Stimulated activated CD8-positive, alpha-beta memory T cell treated with anti-CD3 and anti-CD28 coated beads, Interleukin-12 subunit alpha, Interleukin-12 subunit beta, amount 100 ng/mL, for 1 hour (primary cell): ENCODE measurements at places on chromosomes 16 and 17.
A peak's percentile ranks its signal among the peaks of the same experiment; 100 is the strongest.

GRCh38 chr16:63938661-63939060 lies 1183.2 kb downstream of the CDH11 start:
- DNase-seq, result no peak

GRCh38 chr17:79818026-79818758 lies 21.0 kb downstream of the CBX4 start:
- no peak for DNase-seq

GRCh38 chr17:19686400-19687090 lies 29.8 kb downstream of the SLC47A2 start:
- DNase-seq, result no peak

DNA sequence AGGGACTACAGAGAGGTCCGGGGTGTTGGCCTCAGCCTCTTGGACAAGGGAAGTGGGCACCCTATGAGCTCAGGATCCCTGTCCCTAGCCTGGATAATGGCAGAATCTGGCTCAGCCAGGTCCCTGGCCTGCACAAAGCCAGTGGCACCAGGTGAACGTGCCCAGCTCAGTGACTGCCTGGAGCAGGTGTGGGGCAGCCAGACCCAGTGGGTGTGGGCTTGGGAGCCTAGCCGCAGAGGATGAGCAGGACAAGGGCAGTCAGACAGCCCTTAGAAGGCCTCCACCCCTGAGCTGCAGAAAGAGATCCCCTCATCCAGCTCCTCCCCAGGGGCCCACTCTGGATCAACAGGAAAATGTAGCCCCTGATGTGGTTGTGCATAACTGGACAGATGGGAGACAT lies 585.3 kb downstream of the KCNJ18 start:
- DNase-seq, result no peak

DNA sequence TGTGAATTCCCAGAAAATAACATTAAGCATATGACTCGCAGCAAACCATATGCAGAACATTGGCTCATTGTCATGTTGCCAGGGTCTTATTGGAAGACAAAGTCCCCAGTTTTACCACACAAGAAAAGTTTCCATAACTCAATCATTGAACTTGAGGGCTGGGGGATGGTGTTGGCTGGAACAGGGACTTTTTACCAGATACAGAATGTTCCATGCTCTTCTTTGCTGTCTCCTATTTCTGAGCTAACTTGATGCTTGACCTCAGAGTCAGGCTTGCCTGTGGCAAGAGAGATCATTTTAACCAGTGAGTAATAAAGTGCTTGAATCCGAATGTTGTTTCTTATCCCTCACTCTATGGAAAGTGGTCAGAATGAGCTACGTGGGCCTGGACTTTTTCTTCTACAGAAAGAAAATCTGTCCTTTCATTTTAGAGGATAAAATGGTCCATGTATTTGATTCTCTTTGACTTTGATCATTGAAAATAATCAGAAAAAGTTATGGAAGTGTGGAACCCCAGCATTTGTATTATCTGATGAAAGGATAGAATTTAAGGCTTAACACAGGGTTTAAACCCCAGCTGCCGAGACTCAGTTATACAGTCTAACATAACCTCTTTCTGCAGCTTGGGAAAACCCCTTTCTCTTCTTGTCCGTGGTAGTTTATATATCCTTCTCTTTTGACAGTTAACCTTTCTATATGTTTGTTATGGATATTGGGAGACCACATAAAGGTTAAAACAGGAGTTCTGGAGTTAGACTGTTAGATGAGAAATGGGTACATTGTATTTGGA lies 67.0 kb downstream of the TUBD1 start:
- no peak for DNase-seq

- no peak for DNase-seq
Measured at GRCh38 chr16:81460075-81460474, 15.5 kb downstream of the CMIP start.

DNA sequence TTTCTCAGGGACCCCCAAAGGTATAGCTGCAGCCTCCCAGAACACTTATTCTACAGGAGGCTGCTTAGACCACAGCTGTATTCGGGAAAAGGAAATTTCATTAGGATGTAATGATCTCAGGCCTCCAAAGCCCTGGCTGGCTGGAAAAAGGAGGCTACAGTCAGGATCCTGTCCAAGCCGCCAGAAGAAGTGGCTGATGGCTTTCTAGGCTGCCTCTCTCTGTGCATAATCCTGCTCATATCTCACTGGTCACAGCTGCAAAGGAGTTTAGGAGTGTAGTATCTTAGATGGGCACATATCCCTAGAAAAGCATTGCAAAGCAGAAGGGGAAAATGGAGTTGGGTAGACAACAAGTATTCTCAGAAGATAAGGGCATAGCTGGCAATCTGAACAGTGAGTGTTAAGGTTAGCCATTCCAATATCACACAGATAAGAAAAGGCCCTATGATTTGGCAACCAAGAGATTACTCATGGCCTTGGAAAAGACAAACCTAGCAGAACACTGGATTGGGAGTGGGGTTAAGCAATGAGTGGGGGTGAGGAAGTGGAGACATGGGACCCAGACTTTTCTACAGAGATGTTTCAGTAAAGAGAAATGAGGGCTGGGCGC lies 26.0 kb upstream of the PRKCA start:
- DNase-seq, result no peak

- no peak for DNase-seq
Measured at GRCh38 chr16:14125708-14126107, 54.6 kb downstream of the MRTFB start.

- DNase-seq, result no peak
Measured at GRCh38 chr17:9203771-9204425, 182.6 kb downstream of the NTN1 start.

DNA sequence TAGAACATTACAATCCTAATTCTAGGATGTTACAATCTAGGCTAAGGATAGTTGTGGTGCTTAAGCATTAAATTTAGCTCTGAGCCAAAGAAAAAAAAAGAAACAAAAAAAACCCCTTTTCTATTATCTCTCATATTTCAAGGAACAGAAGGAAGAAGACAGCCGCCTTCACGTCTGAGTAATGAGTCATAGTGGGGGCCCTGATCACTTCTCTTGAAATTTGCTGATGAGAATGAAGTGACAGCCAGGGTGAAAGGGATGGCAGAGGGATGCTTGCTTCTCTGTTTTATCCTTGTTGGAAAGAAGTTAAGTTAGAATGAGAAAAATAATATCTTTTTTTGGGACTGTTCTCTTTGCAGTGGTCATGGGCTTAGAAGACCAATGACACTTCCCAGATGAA lies 82.6 kb upstream of the MPHOSPH6 start:
- DNase-seq, result no peak

GRCh38 chr17:58338841-58339754 lies 10.5 kb upstream of the TSPOAP1 start:
- DNase-seq, result no peak

DNA sequence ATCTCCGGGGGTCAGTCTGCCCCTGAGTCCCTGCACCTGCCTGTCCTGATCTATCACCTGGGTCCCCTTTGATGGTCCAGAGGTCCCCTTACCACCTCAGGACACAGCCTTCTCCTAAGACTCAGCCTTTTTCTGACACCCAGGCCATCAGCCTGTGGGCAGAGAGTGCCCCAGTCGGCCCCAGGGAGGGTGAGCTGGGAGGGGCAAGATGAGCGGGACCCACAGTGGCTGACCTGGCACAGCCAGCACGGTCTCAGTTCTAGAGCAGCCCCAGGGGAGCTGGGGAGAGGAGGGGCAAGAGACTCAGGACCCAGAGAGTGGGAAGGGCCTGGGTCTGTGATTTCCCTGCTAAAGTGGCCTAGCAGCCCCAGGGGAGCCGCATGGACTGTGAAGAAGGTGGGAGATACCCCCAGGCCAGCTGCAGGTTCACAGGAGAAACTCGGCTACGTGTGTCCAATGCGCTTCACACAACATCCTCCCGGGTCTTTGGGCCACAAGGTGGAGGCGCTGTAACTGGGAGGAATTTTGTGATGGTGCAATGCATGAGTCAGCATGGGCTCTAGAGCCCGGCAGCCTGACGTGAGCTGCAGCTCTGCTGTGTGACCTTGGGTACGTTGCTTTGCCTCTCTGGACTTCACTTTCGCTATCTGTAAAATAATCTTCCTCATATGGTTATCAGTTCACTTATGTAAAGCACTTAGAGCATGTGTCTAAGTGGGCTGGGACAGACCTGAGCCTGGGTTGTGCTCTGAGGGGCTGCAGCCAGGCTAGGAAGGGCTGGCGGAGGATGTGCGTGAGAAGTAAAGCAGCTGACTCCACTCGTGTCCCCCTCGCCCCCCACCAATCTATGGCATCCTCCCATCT lies 67.2 kb upstream of the LHX1 start:
- DNase-seq, result no peak

- no peak for DNase-seq
Measured at GRCh38 chr16:54540525-54541180, 254.1 kb upstream of the IRX3 start.

DNA sequence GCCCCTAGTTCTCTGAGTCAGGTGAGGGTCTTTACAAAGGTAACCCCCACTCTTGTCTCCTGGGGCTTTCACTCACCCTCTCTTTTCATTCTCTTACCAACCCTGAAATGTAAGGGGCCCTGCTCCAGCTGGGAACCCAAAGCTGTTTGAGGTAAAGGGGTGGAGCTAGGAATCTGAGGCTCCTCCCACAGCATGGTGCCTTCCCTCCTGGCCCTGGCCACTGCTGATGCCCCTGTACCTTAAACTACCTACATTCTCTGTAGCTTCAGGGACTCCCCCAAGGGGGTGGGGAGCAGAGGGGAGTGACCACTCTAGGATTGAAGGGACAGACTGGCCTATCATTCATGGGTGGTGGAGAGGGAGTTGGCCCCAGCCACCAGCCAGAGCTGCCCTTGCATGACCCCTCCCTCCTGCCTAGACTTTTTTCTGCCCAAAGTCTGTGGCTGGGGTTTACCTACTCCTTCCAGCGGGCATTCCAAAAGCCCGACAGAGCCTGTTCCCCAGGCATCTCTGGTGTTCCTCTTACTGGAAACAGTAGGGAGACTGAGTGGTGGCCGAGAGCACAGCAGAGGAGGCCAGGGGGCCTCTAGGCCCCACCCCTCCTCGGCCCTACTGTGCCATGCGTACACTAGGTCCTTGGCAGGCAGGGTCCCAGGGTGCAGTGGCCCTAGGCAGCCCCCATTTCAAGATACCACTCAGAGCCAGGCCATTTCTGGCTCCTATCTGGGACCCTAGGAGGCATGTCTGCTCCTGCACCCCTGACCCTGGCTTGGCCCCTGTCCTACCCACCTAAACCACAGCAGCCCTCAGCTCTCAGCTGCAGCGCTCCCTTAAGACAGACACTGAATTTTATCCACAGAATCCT lies 9.5 kb downstream of the DOK4 start:
- DNase-seq, result no peak

DNA sequence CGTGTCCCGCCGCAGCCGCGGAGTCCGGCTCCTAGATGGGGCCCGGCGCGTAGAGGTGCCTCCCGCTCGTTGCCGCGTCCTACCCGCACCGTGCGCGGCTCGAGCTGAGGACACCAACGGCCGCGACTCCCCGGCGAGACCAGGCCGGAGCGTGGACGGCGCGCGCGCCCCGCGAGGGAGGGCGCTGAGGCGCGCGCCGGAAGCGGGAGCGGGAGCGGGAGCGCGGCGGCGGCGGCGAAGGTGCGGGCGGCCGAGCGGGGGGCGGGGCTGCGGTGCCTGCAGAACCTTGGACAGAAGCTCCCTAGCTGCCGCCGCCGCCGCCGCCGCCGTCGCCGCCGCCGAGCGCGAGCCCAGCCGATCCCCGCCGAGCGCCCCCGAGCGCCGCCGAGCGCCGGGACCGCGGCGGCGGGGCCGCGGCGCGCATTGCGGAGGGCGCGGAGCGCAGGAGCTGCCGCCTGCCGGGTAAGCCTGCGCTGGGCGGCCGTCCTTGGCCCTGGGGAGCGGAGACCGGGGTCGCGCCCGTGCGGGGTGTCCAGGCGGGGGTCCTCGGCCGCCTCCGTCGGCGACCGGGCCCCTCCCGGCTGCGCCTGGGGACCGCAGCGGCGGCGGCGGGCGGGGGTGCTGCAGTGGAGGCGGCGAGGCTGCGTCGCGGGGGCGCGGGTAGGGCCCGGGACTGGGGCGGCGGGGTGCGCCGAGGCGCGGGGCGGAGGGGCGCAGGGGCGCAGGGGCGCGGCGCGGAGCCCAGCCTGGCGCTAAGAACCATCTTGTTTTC lies at the start of gene CDK5R1:
Gene CDK5R1, plus strand, starts transcription at position 293 of the 772 bp plus-strand sequence. CDS start 628 bp downstream, outside the sequence.
- DNase-seq, result peak; percentile 33

DNA sequence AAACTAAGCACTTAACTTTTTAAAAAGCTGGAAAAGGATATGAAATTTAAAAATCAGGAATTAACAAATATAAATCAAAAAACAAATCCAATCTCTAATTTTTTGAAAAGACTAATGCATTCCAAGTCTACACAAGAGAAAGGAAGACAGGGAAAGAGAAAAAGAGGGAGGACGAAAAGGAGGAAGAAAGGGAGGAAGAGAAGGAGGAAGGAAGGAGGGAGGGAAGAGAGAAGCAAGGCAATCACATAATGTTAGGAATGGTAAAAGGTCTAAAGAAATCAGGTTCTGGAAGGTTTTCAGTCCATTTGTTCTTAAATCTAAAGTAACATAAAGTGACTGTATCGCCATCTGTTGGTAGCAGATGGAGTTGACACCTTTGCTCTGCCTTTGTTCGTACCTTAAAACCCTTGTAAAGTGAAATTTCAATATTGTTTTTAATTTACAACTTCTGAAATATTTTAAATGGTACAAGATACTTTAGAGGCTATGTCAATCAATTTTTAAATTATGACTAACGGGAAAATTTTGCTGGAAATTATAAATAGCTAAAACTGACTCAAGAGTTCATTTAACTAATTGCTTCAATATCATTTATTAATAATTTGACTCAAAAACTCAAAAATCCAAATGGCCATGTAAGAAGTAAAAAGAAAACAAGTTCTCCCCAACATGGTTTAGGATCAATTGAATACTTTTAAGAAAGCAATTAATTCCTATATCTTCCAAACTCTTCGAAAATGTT lies 20.4 kb upstream of the CDYL2 start:
- DNase-seq, result no peak

DNA sequence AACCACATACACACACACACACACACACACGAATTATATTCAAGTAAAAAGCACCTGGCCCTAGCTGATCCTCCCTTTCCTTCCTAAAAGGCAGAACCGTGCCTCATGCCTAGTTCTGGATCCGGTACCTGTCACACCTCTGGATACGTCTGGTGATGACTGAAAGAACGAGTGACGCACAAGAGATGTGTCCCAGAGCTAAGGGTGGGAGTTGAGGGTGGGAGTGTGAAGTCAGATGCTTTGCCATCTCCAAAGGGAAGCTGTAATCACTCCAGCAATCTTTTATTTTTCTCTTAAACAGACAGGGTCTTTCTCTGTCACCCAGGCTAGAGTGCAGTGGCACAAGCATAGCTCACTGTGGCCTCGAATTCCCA lies 26.5 kb upstream of the GSG1L start:
- no peak for DNase-seq

- DNase-seq, result no peak
Measured at GRCh38 chr17:75130632-75131277, 787 bp downstream of the NT5C start.
